ENCODE measurements at places on chromosomes 3 and 15. TPM values are rescaled to one million over a fixed set of nuclear protein-coding genes. Genes with fewer than 3 reads are reported as not detected.

IGSF11 gene
- 3.4 TPM for total RNA-seq

MEF2A gene
- 51.3 TPM for total RNA-seq

TEX264 gene
- total RNA-seq = 66.8 TPM

CMTM8 gene
- total RNA-seq = 4.7 TPM

MCF2L2 gene
- total RNA-seq = 2.0 TPM

FBXO40 gene
- total RNA-seq = not detected

SLC6A20 gene
- 2.9 TPM for total RNA-seq
